ENCODE measurements at places on chromosomes 3 and 15. TPM values are rescaled to one million over a fixed set of nuclear protein-coding genes. Genes with fewer than 3 reads are reported as not detected.

DNA sequence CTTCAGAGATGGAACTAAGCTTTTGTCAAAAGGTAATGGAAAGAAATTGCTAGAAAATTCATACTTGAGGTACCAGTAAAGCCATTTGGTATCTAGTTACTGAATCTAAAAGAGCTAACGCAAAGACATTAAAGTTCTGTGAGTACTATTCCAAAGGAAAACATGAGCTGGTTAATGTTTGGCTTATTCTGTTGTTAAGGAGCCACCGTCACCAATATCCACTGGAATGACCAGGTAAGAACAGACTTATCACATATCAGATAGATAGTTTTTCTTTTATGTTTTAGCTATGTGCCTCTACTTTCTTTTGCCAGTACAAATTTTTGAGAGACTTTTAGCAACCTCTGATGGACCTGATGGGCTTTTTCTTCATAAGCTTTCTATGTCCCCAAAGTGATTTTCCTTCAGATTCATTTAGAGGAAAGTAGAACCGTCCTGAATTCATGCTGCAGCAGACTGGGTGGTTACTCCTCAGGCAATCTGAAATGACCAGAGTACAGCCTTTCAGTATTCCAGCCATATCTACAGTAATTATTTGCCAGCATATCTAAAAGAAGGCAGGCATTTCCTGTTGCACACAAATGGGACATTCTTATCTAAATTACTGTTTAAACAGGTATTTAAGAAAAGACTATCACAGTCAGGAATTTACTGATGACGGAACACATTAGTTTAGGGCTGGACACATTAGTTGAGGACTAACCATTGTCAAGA lies 274.1 kb downstream of the MECOM start:
- H3K4me3 ChIP-seq: no peak overlapping the region
- peaks cover 43% of the 10 kb centered on the region for H3K4me1 ChIP-seq
- H3K27me3 ChIP-seq: no peaks in the 10 kb centered on the region
- H3K36me3 ChIP-seq: no peaks in the 10 kb centered on the region
- H3K27ac ChIP-seq: peak overlapping the region; percentile 77

DNA sequence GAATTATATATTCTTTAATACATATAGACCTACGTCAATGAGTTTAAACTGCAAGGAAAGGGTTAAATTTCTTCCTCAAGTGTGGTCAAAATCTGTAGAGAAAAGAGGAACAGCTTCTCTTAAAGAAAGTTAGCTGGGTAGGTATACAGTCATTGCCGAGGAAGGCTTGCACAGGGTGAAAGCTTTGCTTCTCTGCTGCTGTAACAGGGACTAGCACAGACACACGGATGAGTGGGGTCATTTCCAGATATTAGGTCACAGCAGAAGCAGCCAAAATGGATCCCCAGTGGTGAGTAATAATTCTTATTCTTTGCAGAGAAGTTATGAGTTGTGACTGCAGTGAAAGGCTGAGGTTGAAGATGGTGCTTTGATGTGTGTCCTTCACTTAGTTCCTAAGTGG lies at the start of gene CD86:
Gene CD86, plus strand, starts transcription at position 148 of the 400 bp plus-strand sequence. Its CDS starts 128 bp downstream, at position 276.
- H3K4me3 ChIP-seq: no peak within 1 kb of the TSS
- no peak within 1 kb of the TSS for H3K27ac ChIP-seq
- peak; percentile 34 for DNase-seq
- no peaks in the 10 kb centered on the region for H3K4me1 ChIP-seq

- DNase-seq: no peak
- peaks cover 27% of the 10 kb centered on the region for H3K4me1 ChIP-seq
- H3K4me3 ChIP-seq: no peak overlapping the region
- no peaks in the 10 kb centered on the region for H3K27me3 ChIP-seq
Measured at GRCh38 chr3:124981472-124981871, 46.9 kb upstream of the MUC13 start.

GRCh38 chr15:100001405-100001804 lies 268.2 kb upstream of the LYSMD4 start:
- no peaks in the 10 kb centered on the region for H3K36me3 ChIP-seq
- H3K4me1 ChIP-seq: no peaks in the 10 kb centered on the region
- H3K27ac ChIP-seq: no peak overlapping the region
- DNase-seq: no peak

- no peaks in the 10 kb centered on the region for H3K36me3 ChIP-seq
- no peak overlapping the region for H3K4me3 ChIP-seq
Measured at GRCh38 chr15:66901336-66902100, 163.9 kb upstream of the SMAD3 start.

DNA sequence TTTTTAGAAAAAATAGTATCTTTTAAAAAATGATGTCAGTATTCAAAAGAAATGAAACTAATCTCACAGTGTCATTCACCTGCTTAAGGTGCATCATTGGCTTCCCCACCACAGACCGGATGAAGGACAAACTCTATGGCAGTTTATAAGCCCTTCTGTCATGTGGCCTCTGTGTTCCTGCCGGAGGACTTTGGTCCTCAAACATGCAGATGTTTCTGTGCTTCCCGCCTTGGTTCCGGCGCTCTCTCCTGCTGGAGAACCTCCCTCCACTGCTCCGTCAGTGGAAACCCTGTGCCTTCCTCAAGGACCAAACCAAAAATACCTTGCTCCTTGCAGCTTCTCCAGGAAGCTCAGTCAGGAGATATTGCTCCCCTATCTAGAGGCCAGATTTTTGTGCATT lies 326.3 kb downstream of the UACA start:
- no peak overlapping the region for H3K4me3 ChIP-seq
- H3K27me3 ChIP-seq: no peaks in the 10 kb centered on the region
- peaks cover 5% of the 10 kb centered on the region for H3K4me1 ChIP-seq
- no peak overlapping the region for H3K27ac ChIP-seq
- no peak for DNase-seq

GRCh38 chr3:77146004-77146403 lies 106.1 kb downstream of the ROBO2 start:
- no peak overlapping the region for H3K27ac ChIP-seq
- H3K36me3 ChIP-seq: no peaks in the 10 kb centered on the region
- H3K4me1 ChIP-seq: no peaks in the 10 kb centered on the region
- H3K27me3 ChIP-seq: no peaks in the 10 kb centered on the region

DNA sequence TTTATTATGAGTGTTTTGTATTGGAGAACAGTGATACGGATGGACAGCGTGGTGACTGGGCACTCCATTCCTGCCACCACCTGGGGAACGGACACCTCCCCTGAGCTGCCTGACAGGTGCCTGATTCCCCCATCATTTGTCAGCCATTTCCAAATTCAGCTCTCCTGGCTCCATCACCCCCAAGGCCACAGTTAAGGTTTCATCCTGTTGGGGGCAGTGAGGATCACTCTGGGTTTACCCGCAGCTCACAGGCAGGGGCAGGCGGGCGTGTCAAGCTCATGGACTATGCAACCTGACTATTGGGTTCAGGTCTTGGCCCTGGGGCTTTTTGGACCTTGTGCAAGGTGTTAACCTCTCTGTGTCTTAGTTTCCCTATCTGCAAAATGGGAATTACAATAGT lies 76.3 kb downstream of the RAB11A start:
- H3K4me3 ChIP-seq: no peak overlapping the region
- no peaks in the 10 kb centered on the region for H3K4me1 ChIP-seq
- DNase-seq: no peak
- no peaks in the 10 kb centered on the region for H3K27me3 ChIP-seq

DNA sequence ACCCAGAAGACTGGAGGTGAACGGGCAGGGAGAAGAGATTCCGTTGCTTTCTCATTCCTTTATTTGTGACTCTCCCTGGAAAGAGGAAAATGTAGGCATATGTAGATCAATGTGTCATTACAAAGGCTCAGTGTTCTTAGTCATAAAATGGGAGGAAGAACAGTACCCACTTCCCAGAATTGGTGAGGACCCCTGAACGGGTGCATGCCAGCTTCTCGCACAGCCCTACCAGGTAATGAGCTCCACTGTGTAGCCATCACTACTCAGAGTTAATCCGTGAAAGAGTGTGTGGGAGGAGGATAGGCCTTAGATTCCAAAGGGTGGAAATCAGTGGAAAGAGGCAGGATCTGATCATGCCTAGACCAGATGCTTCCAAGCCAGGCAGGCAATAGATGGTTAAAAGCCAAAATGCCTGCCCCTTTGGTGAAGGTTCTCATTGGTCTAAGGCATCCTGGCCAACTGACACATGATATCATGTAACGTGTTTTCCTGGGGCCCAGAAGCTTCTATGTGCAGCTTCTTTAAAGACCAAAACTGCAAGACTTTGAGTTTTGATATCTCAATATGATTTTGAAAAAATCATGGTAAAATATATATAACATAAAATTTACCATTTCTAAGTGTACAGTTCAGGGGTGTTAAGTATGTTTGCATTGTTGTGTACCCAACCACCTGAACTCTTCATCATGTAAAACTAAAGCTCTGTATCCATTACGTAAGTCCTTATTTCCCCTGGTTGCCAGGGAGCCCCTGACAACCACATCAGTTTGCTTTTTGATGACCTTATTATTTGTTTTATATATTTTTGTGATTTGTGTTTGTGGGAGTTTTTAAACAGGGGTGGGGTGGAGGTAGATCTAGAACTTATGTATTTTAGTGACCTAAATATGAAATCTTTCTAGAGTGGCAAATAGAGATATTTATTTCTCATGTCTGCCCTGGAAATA lies 402.2 kb upstream of the CFAP20DC start:
- peak overlapping the region; percentile 70 for H3K27ac ChIP-seq
- H3K4me1 ChIP-seq: no peaks in the 10 kb centered on the region
- no peak for DNase-seq
- H3K36me3 ChIP-seq: no peaks in the 10 kb centered on the region
- no peaks in the 10 kb centered on the region for H3K27me3 ChIP-seq
- no peak overlapping the region for H3K4me3 ChIP-seq

GRCh38 chr3:121786485-121786884 lies 36.9 kb upstream of the GOLGB1 start:
- no peaks in the 10 kb centered on the region for H3K27me3 ChIP-seq
- H3K36me3 ChIP-seq: peaks cover 40% of the 10 kb centered on the region
- no peaks in the 10 kb centered on the region for H3K4me1 ChIP-seq
- no peak overlapping the region for H3K4me3 ChIP-seq
- no peak for DNase-seq
- no peak overlapping the region for H3K27ac ChIP-seq

- no peak overlapping the region for H3K27ac ChIP-seq
- no peak for DNase-seq
- H3K4me3 ChIP-seq: no peak overlapping the region
- H3K4me1 ChIP-seq: no peaks in the 10 kb centered on the region
Measured at GRCh38 chr3:101183151-101183550, 137.2 kb downstream of the IMPG2 start.

- peak overlapping the region; percentile 50 for H3K27ac ChIP-seq
- DNase-seq: no peak
- peaks cover 19% of the 10 kb centered on the region for H3K4me1 ChIP-seq
- no peak overlapping the region for H3K4me3 ChIP-seq
- no peaks in the 10 kb centered on the region for H3K27me3 ChIP-seq
- no peaks in the 10 kb centered on the region for H3K36me3 ChIP-seq
Measured at GRCh38 chr3:160784853-160785252, 28.8 kb downstream of the PPM1L start.

DNA sequence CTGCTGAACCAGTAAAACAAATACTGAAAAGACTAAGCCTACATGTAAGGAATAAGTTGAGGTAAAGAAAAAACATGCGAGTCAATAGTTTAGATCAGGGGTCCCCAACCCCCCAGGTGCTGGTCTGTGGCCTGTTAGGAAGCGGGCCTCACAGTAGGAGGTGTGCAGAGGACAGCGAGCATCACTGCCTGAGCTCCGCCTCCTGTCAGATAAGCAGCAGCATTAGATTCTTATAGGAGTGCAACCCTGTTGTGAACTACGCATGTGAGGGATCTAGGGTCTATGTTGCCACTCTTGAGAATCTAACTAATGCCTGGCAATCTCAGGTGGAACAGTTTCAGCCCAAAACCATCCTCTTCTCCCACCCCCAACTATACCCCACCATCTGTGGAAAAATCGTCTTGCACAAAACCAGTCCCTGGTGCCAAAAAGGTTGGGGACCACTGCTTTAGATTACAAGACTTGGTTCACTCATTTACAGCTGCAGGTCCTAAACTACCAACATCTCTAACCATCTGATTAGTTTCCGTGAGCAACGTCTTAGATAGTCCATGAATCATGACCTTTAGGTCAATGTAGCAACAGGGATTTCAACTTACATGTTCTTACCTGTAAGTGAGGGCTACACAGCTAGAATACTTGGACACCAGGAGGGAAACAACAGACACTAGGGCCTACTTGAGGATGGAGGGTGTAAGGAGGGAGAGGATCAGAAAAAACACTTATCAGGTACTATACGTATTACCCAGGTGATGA lies 66.7 kb downstream of the TRANK1 start:
- H3K4me3 ChIP-seq: no peak overlapping the region
- H3K27ac ChIP-seq: no peak overlapping the region
- H3K4me1 ChIP-seq: no peaks in the 10 kb centered on the region
- H3K36me3 ChIP-seq: no peaks in the 10 kb centered on the region

DNA sequence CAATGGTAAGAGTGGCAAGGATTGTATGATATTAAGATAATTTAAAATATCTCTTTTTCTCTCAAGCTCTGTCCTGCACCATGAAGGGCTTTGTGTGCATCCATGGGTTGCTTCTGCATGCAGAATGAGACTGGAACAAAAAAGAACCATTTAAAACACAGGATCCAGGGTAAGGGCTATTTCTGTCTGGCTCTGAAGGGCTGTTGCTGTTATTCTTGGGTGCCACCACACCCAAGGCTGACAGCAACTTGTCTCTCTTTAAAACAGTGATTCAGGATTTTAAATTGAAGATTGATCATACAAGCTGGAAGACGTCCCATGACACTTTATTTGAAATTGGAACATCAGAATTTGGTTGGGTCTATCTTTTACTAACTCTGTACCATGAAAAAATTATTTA lies 268.8 kb upstream of the CNTN3 start:
- DNase-seq: no peak
- H3K27me3 ChIP-seq: no peaks in the 10 kb centered on the region
- no peak overlapping the region for H3K4me3 ChIP-seq
- H3K4me1 ChIP-seq: no peaks in the 10 kb centered on the region
- no peaks in the 10 kb centered on the region for H3K36me3 ChIP-seq
- no peak overlapping the region for H3K27ac ChIP-seq

DNA sequence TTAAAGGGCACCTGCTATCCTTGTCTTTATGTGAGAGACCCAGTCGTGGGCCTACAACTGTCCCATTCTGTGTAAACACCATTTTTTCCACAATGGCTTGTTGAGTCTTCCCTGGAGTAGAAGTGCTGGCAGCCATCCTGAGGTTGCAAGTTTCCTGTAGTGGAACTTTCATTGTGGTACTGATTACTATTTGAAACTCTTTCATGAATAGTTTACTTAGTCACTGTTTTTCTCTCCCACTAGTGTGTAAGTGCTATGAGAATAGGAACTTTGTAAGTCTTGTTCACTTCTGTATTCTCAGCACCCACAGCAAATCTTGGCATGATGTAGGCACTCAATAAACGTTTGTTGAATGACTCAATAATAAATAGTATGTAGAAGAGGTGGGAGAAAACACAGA lies 48.6 kb downstream of the RARB start:
- no peaks in the 10 kb centered on the region for H3K36me3 ChIP-seq
- H3K4me1 ChIP-seq: no peaks in the 10 kb centered on the region
- H3K27ac ChIP-seq: no peak overlapping the region
- DNase-seq: no peak

The TNFAIP8L3 gene
- 8.6 TPM for total RNA-seq

The CCR3 gene
- not detected for total RNA-seq

The CISH gene
- 15.9 TPM for total RNA-seq

The ARGFX gene
- total RNA-seq: not detected

The DHX30 gene
- total RNA-seq: 48.0 TPM

The ATP13A5 gene
- not detected for total RNA-seq

The FEZF2 gene
- not detected for total RNA-seq

The CKMT1B gene
- 134 TPM for total RNA-seq

The MUC20 gene
- total RNA-seq: 65.9 TPM

The WDR93 gene
- not detected for total RNA-seq

The FOXP1 gene
- total RNA-seq: 102 TPM

The NCKIPSD gene
- 74.6 TPM for total RNA-seq

The EHD4 gene
- total RNA-seq: 55.4 TPM
